Stimulated activated CD8-positive, alpha-beta memory T cell treated with anti-CD3 and anti-CD28 coated beads, Interleukin-15, amount 100 ng/mL, for 1 hour (primary cell): ENCODE measurements at places on chromosomes 6 and 20.

- DNase-seq: no peak
Observed at GRCh38 chr20:3168829-3169590, 4.3 kb downstream of the LZTS3 start.

GRCh38 chr20:61043681-61044080, 208.4 kb upstream of the CDH4 start:
- no peak for DNase-seq

GRCh38 chr6:5497896-5498578, 236.7 kb downstream of the FARS2 start:
- no peak for DNase-seq

- DNase-seq: peak; percentile 76
Observed at GRCh38 chr6:79777713-79778579, 146.8 kb downstream of the SH3BGRL2 start.
